ENCODE measurements at places on chromosomes 6 and 20.

DNA sequence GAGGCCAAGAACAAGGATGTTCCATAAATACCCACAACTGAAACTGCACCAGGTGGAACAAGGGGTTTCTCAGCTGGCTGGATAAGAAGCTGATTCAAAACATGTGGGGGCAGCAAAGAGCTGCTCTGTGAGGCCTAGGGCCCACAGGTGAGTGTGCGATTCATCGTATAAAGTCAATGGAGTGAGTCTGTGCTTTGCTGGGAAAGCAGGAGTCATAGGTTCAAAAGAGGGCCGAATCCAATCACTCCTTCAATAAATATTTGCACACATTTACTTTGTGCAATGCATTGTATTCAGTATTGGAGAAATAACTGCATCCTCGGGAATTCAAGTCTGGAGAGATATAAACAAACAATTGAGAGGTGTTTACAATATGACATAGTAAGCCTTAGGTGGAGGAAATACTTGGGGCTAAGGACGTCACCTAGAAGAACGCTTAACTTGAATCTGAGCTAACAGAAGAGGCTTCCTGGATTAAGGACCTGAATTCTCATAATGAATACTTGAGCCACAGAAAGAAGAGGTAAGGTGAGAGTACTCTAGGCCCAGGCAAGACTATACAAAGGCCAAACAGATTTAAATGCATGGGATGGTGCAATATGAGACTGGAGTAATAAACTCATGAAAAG is 83.7 kb upstream of the TMEM30A start:
- DNase-seq, result no peak

DNA sequence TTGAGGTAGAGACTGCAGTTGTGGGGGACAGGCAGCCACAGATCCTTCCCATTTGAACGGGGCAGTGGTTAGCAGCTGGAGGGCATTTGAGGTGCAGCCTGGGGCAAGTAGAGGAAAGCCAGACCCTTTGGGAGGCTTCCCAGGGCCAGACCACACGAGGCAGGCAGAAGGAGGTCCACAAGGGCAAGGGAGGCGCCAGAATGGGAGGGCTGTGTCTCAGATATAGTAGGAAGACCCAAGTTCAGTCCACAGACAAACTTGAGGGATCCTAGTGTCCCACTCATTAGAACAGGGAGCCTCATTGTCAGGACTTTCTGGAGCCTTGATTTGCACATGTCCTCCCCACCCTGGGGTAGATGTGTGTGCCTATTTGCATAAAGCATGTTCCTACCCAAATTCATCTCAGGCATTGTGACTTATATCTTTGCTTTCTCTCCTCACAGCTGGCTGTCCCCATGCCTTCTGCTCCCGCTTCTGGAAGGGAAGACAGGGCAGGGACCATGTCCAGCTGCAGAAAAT is 166.0 kb downstream of the VEGFA start:
- DNase-seq, result no peak

DNA sequence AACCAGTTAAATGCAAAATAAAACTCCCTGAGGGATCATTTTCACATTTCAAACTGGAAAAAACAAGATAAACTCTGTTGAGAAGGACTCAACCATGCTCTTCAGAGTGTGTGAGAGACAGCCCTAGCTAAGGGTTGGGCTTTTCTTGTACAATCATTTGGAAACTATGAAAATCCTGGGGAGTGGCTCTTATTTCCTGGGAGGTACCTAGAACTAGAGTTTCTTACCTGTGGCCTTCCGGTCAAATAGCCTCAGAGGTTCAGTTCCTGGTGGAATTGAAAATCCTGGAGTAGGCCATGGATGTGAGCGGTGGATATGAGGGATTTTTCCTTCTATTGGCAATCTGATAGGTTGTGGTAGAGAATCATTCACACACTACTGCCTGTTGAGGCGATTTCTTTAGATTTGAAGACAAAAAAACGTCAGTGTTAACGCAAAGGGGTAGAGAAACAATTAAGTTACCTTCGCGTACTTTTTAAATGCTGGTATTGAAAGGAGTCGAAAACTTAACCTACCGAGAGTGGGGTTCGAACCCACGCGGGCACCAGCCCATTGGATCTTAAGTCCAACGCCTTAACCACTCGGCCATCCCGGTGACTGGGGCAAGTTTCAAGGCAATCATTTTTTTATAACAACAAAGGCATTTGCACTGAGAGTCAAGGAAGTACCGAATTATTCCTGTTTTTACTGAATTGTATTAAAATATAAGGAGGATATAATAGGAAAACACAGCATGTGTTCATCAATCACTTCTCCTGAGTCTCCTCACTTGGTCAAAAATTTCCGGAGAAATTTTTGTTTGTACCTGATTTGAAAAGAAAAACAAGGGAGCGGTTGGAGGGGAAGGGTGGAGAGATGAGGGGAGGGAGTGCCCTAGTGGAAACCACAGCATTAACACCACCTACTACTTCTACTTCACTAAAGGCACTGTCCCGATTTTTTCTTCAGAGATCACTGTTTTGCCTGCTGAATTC is 191.3 kb downstream of the OR2B2 start:
- DNase-seq, result no peak

- DNase-seq, result peak; percentile 70
Measured at GRCh38 chr6:30614843-30615218, 2.2 kb downstream of the PPP1R10 start.

- no peak for DNase-seq
Measured at GRCh38 chr6:151018911-151019782, 153.6 kb downstream of the MTHFD1L start.

DNA sequence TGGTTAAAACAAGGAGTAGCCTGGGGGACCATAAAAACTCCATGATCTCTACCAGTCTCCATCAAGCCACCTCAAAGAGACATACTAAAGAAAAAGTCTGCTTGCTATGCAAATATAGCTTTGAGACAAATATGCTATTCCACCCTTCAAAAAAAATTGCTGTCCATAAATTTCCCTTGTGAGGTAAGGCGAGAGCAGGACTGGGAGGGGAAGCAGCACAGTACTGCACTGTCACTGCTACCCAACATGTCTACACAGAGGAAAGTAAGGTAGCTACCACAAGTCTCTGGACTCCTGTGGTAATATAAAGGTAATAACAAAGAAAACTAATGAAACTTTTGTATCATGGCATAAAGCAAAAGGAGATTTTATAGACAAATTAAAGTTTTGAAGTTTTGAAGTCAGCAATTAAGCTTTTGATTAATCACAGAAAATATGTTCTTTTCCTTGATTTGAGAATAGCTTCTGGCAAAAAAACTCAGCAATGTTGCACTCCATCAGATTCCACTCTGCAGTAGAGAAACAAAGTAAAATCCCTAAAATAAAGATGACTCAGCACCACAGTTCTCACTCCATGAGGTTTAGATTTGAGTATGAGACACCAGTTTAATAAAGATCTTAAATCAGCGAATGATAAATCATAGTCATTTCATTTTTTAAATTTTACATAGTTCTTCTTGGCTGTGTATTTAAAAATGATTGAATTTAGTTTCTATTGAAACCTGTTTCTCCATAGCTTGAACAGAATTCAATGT is 602.4 kb downstream of the COL12A1 start:
- no peak for DNase-seq

- no peak for DNase-seq
Measured at GRCh38 chr6:115004204-115004603, 661.4 kb upstream of the HS3ST5 start.

- DNase-seq, result no peak
Measured at GRCh38 chr6:150230164-150230561, 87.3 kb downstream of the PPP1R14C start.

DNA sequence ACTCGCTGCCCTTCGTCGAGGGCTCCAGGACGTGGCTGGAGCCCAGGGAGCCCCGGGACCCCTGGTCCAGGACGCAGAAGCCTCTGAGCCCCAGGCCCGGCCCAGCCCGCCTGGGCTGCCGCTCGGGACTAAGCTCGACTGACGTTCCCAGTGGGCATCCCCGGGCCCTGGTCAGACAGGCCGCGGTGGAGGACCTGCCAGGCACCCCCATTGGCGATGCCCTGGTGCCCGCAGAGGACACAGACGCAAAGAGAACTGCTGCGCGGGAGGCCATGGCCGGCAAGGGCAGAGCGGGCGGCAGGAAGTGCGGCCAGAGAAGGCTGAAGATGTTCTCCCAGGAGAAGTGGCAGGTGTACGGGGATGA is 28.9 kb downstream of the ZNF831 start:
- DNase-seq, result no peak

GRCh38 chr20:14957402-14957801 is 620.0 kb upstream of the FLRT3 start:
- DNase-seq, result no peak

DNA sequence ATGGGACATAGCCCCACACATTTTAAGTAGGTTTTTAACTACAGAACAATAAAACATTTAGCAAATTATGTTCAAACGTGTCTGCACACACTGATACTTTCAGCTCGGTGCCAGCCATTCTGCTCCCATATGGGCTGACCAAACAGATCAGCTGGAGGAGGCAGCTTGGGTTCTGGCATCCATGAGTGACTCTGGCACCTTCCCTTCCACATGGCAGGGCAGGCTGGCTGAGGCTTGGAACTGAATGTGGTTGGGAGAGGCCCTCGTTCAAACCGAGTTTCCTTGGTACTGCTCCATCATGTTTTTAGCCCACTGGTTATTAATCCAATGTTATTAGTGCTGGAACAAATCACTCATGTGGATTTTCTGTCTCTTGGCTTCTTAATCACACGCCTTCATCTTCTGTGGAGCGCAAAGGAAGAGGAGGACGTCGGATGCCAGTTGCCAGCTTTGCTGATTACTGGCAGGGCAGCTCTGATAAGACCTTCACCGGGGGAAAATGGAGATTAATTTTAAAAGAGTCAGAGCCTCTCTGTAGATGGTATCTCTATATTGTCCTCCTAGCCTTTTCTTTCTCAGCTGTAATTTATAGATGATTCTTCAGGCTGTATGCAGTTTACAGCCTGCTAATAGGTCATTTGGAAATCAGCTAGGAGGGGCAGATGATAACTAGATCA is 93.1 kb upstream of the TIAM2 start:
- DNase-seq, result no peak

DNA sequence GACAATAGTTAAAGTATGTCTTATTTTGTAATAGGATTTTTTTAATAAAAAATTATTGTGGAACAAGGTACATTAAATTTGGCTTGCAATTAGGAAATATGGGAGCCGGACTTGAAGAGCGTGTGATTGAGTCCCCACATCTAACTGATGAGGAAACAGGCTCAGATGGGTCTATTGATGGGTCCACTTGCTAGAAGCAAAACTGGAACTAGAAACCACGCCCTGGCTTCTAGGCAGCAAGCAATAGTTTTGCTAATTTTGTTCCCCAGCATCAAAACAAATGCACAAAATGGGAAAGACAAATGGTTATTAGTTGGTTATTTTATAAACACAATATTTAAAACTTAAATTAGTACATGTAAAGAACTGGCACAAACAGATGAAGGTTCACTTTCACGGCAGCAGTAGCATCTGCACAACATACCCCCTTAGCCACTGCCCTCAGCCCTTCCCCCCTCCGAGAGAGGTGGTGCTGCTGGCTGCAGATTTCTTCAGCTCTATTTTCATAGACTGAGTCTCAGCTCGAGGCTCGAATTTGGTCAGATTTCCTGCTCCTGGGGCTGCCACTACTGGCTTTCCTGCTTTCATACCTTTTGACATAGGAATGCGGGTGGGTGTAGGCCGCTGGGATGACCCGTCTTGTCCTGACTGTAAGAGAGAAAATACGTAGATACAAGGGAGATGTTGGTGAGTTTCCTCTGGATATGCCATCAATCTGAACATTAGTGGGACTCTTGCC is 23.8 kb upstream of the TMEM30A start:
- no peak for DNase-seq

Measured in neural crest cell (in vitro differentiated cells).